ENCODE measurements at places on chromosomes 5 and 9.

DNA sequence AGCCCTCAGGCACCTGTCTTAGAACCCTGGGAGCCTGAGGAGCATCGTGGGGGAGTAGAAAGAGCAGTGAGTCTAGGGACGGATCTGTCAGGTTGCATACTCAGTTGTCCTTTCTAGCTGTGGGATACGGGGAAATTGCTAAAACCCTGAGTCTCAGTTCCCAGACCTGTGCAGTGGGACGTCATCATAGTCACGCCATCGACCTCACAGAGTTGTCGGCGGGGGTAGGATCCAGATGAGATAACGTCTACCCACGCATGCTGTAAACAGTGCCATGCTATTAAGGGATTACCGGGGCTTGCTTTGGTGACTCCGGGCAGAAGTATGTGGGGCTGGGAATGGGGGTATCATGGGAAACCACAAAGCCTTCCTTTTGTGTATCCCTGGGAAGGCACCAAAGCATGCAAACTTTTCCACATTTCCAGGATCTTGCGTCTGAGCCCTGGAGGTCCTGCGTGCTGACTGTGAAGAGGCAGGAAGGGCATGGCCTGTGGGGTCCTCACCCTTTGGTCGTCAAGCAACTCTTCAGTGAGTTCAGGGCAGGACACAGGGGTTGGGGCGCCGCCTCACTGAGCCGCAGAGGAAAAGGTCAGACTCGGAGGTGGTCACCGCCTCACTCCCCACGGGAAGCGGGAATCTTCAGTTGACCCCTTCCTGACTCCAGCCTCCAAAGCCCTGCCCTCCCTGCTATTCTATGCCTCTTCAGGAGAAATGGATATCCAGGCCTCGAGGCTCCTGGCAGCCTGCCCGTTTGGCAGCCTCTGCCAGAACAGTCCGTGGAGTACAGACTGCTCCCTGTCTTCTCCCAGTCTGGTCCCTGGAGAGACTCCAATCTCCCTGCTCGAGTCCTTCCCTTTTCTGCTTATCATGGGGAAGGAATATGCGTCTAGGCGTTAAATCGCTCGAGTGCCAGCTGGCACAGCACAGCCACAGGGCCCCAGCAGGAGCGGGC, 186.8 kb upstream of the KLF9 start:
- peak; percentile 87 for DNase-seq

DNA sequence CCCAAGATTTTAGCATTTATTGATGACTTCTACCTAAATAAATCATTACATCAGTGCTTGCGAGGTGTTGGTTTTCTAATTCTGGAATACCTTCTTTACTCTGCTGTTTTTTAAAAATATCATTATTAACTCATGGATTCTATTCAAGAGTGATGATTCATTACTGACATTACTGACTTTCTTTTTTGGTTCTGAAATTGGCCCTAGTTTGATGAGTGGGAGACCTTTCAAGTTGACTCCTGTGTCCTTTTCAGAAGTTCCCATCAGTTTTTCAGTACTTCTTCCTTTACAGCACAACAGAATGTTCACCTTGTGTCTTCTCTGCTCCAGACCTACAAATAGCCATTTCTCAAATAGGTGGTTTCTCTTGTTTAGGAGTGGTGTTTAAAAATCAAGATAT, 114.1 kb downstream of the PCSK5 start:
- no peak for DNase-seq

GRCh38 chr9:81424431-81424830, 264.9 kb downstream of the TLE1 start:
- no peak for DNase-seq

DNA sequence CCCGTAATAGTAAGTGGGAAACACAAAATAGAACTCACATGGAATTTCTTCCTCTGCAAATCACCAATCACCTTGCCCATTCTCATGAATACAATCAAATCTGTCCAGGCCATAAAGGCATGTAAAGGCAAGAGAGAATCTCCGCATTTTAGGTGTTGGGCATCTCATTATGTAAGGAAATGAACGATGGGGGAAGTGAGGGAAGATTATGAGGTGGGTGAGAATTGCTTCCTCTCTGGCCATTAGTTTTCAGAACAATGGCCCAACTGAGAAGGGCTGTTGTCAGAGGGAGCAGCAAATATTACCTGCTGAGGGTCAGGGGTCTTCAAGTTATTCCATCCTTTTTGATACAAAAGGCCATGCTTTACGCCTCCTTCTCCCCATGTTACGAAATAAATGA, 455.1 kb downstream of the ARHGEF28 start:
- DNase-seq, result no peak

GRCh38 chr5:121174351-121174750, 677.3 kb upstream of the FTMT start:
- peak; percentile 17 for DNase-seq

GRCh38 chr9:5949103-5949699, 58.5 kb downstream of the MLANA start:
- DNase-seq, result no peak

DNA sequence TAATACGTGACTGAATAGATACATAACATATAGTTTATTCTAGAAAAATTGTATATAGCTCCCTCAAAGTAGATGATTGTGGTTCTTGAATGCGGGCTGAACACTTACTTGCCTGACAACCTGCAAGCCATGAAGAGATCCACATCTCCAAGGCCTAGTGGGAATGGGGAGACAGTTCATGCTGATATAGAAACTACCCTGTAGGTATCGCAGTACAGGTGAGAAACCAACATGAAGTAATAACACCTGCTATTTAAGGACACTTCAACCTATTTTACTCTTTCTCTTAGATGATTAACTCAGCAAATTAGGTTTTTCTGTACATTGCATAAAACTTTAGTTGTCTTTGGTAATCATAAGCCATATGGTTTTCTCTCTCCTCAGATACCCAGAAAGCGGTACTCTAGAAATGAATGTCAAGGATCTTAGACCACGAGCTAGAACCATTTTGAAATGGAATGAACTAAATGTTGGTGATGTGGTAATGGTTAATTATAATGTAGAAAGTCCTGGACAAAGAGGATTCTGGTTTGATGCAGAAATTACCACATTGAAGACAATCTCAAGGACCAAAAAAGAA, 47.3 kb downstream of the UHRF2 start:
- no peak for DNase-seq

GRCh38 chr5:31741496-31741895, 102.6 kb downstream of the PDZD2 start:
- no peak for DNase-seq

DNA sequence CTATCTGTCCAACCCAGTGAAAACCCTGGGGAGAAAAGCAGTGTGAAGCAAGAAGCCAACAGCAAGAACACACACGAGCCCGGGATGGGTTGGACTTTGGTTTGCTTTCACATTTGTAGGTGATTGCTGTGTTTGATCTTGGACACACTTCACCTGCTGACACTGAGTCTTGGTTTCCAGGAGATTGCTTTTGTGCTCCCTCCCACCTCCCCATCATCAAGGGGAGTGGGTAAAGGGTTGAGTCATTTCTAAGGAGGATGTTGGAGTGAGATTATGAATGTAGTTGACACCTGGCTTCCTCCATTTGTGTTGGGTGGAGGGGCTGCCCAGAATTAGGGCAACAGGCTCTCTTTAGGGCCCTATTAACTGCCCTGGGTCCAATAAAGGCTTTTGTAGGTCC, 37.5 kb downstream of the ANKDD1B start:
- no peak for DNase-seq

GRCh38 chr9:136722093-136722968, 10.0 kb downstream of the DIPK1B start:
- DNase-seq, result no peak

DNA sequence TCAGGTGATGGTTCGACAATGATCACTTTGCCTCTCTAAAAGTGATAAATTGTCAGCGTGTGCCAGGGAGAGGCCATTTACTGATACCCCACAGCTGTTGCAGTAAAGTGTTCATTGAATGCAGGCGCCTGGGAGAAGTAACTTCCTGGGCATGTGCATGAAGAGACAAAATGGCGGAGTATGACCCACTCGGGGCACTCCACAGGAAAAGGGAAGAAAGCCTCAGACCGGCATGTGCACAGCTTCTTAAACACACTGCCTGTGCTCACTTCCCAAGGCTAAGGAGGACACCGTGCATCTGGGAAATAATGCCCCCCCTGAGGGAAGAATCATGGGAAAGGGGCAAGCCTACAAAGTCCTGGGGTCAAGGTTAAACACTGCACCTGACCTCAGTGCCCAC, 329.5 kb downstream of the ICE1 start:
- DNase-seq, result no peak

GRCh38 chr9:85114799-85115198, 445.3 kb downstream of the NTRK2 start:
- DNase-seq, result no peak

GRCh38 chr5:2261004-2261703, 378.4 kb upstream of the IRX4 start:
- no peak for DNase-seq

- no peak for DNase-seq
Measured at GRCh38 chr9:121584421-121584820, 67.0 kb upstream of the DAB2IP start.

DNA sequence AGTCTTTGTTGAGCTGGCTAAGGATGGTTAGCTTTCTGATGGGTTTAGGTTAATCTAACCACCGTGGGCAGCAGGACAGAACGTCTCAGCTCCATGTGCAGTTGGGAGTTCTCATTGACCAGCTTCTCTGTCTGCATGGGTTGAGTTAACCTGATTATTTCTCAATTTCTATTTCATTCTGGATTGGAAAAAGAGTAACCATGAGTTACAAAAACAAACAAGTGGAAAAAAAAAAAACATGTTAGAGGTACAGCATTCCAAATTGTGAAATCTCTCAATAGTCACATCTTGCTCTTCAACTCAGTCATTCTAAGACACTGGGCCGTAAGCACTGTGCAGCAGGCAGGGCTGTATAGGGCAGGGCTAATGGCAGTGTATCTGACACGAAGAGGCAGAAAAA, 343.7 kb upstream of the KLF4 start:
- DNase-seq, result no peak

DNA sequence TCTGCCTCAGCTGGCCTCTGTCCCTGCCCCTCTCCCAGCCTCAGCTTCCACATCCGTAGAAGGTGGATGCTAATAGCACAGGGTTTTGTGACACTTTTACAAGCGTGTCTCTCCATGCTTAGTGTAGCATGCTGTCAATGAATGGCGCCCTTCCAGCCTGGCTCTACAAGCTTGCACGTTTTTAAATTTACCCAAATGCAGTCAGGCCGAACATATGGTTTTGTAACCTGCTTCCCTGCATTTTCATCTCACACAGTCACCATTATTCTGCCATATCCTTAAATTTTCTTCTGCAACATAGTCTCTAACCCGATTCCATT, 28.8 kb downstream of the FAM163B start:
- DNase-seq, result no peak

DNA sequence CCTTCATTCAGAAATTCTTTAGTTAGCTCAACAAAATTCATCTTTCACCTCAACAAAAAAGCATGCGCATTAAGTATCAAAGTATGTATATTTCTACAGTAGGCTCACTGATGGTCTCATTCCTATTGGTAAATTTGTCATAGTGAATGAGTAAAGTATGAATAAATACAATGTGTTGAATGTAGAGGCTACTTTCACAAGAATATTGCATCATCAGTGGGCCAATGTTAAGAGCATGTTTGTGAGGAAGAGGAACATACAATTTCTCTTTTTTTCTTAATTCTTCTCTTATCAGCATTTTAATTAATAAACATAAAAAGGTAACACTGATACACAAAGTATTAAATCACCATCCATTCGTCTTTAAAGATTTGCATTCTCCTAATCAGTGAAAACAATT, 505.1 kb downstream of the CETN3 start:
- no peak for DNase-seq

- no peak for DNase-seq
Measured at GRCh38 chr5:157486861-157487260, 26.8 kb downstream of the NIPAL4 start.

- no peak for DNase-seq
Measured at GRCh38 chr9:133733421-133733795, 4.7 kb downstream of the SARDH start.

DNA sequence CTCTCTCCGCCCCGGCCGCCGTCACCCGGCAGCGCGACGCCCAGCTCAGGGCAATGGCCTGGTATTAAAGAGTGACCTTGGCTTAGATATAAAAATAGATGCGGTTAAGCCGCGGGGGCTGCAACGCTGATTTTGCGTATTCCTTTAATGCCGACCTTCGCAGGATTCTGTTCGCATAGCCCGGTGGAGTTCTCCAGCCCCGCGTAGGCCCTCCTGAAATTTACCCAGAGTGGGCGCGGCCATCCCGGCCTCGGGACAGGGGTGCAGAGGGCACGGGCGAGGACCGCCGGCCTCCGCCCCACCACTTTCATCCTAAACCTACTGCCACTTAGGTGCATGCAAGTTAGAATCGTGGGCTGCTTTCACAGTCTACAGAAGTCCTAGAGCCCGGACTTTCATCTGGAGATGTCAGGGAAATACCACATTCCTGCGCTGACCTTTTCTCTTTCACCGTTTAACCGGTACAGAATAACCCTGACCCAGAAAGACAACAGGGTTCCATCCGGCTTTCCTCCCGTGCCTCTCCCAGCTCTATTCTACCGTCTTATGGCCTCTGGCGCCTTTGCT, 492 bp upstream of the FAM169A start:
- no peak for DNase-seq

DNA sequence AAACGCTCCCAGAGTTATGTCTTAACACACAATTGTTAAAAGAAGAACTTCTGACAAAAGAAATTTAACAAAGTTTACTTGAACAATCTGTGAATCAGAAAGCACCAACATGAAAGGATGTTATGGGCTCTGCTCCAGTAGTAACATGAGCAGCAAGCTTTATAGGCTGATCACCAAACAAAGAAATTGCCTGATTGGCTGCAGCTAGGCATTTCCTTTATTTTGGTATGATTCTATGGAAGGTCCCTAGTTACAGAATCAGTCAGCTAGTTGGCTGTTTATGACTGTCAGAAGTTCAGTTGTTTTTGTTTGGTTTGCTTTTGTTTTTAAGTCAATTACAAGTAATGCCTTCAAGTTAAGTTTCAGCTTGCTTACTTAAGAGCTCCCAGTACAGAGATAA, 102.4 kb upstream of the SMC2 start:
- DNase-seq, result no peak

DNA sequence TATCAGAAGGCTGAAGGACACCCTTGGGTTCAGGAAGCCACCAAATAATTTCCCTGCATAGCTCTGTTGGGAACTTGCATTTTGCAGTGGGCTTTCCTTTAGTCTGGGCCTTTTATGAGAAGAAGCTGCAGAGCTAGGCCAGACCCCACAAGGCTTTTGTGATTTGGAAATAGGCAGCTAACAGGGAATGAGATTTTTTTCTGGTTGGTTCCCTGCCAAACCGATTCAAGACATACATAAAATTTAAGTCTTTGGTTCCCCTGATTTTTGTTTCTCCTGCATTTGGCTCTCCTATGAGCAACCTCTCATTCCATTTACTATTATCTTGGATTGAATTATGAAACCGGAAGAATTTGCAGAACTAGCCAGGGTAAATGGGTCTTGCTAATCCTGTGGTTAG, 81.5 kb upstream of the PTCH1 start:
- DNase-seq, result no peak

GRCh38 chr5:93578813-93579691, 2.0 kb downstream of the NR2F1-AS1 start:
- DNase-seq, result no peak

DNA sequence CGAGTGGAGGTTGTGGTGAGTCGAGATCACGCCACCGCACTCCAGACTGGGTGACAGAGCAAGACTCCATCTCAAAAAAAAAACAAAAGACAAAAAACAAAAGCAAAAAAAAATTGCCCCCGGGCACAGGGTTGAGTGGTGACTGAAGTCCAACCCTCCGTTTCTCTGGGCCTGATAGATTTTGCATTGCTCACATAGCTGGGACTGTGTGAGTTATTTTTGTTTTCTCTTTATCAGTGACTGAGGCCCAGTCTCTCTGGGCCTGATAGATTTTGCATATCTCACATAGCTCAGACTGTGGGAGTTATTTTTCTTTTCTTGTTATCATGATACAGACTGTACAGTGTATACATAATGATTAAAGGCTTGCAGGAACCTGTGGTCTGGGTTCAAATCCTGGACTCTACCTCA, 2.6 kb upstream of the SLC28A3 start:
- no peak for DNase-seq

Data from fibroblast of skin of left quadriceps (primary cell).